ENCODE measurements at places on chromosomes 3 and 15.

DNA sequence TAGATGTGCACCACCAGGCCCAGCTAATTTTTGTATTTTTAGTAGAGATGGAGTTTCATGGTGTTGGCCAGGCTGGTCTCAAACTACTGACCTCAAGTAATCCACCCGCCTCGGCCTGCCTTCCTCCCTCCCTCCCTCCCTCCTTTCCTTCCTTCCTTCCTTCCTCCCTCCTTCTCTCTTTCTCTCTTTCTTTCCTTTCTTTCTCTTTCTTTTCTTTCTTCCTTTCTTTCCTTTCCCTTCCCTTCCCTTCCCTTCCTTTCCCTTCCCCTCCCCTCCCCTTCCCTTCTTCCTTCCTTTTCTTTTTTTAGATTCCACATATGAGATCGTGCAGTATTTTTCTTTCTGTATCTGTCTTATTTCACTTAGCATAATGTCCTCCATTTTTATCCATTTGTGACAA, 81.3 kb downstream of the FAM81A start:
- DNase-seq = no peak

DNA sequence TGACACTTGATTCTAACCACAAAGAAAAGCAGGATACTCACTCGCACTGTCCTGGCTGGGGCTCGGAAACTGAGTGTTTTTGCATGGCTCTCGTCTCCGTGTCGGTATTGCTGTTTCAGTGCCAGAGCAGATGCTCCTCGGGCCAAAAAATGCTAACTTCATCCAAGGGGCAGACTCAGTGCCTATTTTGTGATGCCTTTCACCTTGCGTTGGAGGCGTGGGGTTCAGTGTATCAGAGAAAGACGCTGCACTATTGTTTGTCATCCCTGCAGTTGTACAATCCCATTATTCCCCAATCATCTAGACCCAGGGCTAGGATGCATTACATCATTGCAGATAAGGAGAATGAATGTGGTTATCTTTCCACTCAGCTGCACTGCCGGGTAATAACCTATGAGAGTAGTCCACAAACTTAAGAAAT, 1.4 kb downstream of the CACNA2D3 start:
- no peak for DNase-seq

- DNase-seq = no peak
Observed at GRCh38 chr3:168863561-168863960, 767.8 kb upstream of the GOLIM4 start.

DNA sequence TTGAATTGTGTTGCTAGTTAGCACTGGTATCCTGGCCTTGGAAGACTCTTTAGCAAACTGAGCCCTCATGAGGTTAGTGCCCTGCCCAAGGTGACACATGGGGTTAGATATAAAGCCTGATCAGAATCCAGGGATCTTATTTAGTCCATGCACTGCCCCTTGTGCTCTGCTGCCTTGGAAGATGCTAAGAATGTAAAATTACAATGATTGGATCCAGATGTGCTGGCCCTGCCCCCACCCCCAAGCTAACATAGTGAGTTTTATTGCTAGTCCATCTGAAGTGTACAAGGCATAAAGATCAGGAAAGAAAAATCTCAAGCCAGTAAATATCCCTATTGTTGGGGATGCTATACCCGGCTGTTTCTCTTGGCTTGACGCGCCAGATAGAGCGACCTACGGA, 248.1 kb upstream of the C2CD4B start:
- DNase-seq = no peak

DNA sequence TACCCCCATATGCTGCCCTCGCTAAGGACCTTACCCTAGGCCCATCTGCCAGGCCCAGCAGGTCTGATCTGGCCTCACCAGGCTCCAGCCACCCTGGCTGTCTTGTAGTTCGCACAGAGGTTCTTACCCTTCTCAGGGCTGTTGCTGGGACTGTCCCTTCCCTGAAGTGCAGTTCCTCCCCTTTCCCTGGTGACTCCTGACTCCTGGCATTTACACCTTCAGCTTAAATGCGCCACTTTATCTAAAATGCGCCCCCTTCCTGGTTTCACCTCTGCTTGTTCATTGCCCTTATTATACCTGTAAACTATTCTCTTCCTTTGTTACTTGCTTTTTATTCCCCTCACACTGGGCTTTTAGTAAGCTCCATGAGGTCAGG, 835 bp upstream of the TTLL3 start:
- no peak for DNase-seq

GRCh38 chr3:65148687-65149086, 460.9 kb upstream of the ADAMTS9 start:
- no peak for DNase-seq

GRCh38 chr3:29410660-29411405, 130.0 kb downstream of the RBMS3 start:
- DNase-seq = no peak

- no peak for DNase-seq
Observed at GRCh38 chr15:73901126-73901810, 25.0 kb upstream of the LOXL1 start.

- no peak for DNase-seq
Observed at GRCh38 chr15:92606126-92606835, 49.3 kb downstream of the FAM174B start.

DNA sequence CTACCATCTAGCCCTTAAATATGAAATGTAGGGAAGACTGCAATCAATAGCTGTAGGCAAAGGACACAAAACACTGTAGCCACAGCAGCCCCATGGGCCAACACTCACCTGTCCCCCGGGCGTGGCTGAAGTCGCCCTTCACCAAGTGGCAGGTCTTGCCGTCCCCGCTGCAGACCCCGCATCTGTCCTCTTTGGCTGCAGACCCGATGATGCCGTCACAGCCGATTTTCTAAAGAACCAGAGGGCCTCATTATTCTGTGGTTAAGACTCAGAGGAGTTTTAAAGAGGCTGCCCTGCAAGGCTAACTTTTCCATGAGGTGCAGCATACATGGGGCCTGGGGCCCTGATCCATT, 245.6 kb downstream of the ADAMTS17 start:
- no peak for DNase-seq

DNA sequence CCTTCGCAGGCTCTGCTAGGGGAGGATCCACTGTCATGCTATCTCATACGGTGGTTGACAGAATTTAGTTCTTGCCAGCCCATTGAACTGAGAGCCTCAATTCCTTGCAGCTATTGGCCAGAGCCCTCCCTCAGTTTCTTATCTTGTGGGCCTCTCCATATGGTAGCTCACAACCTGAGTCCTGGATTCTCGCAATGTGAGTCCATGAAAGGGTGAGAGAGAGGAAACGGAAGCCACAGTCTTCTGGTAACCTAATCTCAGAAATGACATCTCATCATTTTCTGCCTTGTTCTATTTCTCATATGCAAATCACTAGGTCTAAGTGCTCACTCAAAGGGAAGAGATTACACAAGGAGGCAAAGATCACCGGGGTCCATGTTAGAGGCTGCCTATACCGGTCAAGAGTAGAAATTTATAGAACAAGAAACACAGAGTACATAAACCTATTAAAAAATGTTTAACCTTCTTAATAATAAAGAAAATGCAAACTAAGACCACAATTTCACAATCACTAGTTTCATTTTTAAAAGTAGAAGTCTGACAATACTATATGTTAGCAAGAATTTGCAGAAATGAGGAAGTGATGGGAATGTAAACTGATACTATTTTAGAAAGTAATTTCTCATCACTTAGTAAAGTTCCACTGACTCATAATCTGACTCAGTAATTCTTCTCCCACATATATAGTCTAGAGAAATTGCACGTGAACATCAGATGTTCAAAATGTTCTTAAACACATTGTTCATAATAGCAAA, 378.4 kb upstream of the AGTR1 start:
- DNase-seq = no peak

DNA sequence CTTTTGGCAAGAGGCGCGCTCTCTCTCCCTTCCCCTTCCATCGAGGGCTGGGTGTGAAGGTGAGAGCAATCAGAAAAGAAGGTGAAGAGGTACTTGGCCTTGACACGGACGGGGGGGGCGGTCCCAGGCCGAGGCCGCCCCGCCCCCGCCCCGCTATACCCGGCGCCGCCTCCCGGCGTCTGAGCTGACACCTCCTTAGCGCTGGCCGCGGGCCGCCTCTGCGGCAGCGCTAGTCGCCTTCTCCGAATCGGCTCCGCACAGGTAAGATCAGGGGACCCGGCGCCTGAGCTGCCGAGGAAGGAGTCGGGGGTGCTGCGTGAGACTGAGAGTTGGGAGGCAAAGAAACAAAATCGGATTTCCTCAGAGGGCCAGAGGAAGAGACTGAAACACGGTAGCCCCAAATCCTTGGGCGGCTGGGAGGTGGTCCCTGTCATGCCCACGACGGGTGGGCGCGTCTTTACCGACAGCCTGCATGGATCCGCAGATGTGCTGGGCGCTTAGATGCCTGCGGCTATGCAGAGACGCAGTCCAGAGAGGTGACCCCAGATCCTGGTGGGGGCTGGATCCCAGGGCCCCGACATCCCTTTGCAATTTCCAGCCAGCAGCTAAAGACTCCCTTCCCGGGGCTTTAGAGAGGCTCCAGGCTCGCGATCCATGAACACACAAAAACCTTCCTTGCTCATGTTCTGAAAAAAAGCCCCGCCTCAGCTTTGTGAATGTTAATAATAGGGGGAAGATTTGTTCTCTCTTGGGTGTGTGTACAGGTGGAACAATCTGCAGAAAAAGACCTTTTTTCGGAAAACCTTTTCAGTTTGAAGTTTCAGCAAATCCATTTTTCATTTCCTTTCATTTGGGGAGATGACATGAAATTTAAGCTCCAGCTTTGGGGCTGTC, at the start of gene ENTPD3:
TSS of gene ENTPD3 (plus strand) at position 184 of the 894 bp plus-strand sequence. CDS start 874 bp downstream, outside the sequence.
- DNase-seq = peak; percentile 21

DNA sequence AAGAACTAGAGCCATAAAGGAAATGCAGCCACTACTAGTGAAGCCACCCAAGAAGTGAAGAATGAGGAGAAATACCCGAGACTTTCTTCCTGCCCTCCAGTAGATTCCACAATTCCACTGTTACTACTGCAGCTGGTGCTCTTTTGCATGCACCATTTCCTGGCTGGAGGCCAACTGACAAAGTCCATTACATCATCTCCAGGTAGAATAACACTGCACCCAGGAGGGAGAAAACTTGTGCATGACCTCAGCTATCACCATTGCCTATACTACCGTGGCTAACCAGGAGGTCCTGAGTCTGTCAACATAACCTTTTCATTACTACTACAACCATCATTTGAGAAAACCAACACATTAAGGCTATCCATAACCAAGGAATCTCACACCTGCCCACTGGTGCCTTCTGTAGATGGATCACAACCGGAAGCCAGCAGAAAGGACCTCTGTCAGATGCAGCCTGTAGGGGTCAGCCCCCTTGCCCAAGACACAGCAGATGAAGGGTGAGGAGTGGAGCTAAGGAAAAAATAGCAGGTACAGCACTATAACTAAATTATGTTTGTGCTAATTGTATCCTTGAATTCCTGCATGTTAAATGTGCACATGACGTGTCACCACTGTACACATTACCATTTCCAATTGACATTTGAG, 200.8 kb upstream of the C2CD4B start:
- no peak for DNase-seq

- no peak for DNase-seq
Observed at GRCh38 chr15:70060993-70061305, 36.8 kb downstream of the TLE3 start.

DNA sequence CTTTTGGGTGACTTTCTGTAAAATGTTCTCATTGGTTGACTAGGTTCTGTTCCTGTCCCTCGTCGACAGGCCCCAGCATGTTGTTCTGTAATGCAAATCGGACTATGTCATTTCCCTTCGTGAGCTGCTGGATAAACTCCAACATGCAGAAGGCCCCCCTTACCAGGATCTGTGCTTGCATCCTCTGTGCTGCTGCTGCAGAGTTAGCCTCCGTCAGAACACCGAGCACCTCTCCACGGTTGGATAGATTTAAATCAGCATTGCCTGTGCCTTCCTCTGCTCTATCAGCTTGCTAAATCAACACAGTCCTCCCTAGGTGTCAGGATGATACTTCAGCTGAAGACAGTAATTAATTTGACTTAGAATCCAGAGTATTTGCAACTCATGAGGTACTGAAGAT, 12.7 kb upstream of the MINDY4B start:
- DNase-seq = no peak

All from CD4-positive, alpha-beta T cell treated with Interleukin-17A for 1 hour (primary cell).